Stimulated activated CD4-positive, alpha-beta T cell treated with anti-CD3 and anti-CD28 coated beads, TNF-alpha, amount 100 ng/mL, for 24 hours (primary cell): ENCODE measurements at places on chromosomes 13 and 19.

DNA sequence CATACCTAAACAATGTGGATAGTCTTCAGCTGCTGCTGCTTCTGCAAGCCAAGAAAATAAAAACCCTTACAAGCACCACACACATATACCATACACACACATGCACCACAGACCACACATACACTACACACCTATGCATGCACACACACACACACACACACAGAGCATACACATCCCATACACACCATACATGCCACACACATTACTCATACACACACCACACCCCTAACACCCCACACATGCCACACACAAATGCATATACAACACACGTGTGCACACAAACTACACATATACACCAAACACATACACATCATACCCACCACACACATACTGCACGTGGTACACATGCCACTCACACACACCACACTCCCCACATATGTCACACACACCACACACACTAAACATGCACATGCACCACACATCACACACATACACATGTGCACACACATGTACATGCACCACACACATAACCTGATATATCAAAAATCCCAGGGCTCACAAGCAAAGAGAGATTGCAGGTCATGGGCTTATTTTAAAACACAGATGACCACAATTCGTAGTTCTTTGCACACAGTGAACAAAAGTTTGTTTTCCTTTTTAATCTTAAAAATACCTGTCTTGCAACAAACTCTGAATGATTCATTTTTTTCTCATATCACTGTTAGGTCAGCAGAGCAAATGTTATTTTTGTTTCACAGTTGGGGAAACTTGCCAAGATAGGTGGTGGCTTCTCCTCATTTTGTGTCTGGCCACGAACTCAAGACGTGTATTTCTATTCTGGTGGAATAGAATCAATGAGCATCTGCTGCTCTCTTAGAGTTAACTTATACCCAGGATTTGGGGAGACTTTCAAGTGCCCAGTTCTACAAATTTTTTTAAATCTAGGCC is 456.6 kb downstream of the FGF9 start:
- no peak for DNase-seq

DNA sequence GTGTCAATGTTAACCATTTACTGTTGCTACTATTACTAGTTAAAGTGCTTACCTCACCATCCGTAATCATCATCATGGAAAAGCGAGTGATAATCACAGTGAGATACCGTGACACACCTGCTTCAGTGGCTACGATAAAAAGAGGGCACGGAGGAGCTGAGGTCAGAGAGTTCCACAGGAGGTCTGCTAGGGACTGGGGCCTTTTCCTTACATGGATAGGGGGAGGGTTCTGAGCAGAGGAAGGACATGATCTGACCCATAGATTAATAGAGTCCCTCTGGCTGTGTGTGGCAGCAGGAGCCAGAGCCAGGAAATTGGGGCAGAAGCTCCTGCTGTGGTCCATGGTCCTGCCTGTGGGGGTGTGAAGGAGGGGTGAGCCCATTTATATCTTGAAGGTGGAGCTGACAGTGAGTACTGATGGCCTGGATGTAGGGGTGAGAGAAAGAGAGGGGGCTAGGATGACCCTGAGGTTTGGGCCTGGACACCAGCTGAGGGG is 136.7 kb downstream of the SIPA1L3 start:
- DNase-seq: no peak

- DNase-seq: no peak
Measured at GRCh38 chr13:98420554-98421175, 156.2 kb downstream of the STK24 start.

DNA sequence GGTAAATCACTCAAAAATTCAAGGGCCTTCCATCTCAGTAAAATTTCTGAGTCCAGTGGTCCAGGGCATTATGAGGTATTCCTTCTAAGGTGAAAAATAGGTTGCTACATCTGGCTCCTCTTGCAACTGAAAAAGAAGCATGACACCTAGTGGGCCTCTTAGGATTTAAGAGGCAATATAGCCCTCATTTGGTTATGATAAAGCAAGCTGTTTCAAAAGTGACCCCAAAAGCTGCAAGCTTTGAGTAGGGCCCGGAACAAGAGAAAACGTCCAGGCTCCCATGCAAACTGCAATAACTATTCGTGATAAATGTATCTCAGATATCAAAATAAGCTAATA is 1910.2 kb upstream of the PRR20A start:
- DNase-seq: no peak

DNA sequence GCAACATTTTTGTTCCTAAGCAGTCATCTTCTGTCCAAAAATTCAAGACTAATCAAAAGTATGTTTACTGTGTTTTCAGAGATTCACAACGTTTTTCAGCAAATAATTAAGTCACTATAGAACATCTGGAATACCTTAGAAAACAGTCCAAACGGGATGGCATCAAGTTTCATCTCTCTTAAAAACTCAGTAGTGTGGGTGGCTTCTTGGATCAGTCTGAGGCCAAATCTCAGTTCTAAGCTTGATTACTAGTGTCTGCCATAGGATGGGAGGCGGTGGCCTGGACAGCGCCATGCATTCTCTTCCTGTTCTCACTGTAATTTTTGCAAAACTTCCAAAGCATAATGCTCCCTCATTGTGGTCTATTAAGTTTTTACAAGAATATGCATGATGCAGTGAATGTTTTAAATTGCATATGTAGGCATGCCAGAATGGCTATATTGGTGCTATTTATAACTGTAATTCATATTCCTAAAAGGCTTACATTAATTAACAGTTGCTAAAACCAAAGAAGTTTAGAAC is 37.1 kb downstream of the ANKRD10 start:
- DNase-seq: no peak

GRCh38 chr19:35069696-35070095 is 28.2 kb downstream of the HPN start:
- no peak for DNase-seq

- no peak for DNase-seq
Measured at GRCh38 chr19:37563518-37563917, 31.1 kb downstream of the ZNF571 start.

GRCh38 chr13:26988059-26988769 is 183.4 kb downstream of the USP12 start:
- no peak for DNase-seq

GRCh38 chr19:1955171-1956121 is 14.5 kb downstream of the CSNK1G2 start:
- no peak for DNase-seq

DNA sequence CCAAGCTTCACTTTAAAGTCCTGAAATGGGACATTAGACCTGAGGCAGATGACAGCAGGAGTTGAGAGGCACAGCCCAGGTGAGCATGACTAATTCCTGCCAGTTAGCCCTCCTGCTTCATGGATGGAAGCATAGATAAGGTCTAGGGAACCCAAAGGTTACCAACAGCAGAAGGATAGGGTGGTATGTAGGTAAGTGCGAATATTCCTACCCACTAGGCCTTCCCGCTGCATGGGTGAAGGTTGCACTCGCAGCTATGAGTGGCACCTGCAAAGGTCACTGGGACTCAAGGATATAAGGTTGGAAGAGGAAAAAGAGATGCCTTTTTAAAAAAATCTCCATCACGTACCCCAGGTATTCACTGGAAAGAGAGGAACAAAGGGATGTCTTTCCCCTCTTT is 12.2 kb upstream of the MLLT1 start:
- DNase-seq: no peak

DNA sequence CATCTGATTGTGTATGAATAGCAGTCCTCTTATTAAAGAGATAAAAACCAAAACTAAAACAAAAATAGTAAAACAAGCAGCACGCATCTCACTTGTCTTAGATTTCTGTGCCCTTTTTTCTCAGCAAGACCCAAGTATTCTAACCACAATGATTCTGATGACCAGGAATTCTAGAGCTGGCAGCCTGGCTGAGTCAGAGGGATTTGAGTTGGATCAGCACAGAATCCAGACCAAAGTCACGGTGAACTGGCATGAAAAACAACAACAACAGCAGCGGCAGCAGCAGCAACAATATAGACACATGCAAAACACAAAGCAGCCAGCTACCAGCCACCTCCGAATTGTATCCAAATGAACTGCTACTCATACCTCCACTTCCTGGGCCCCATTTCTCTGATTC is 360.5 kb downstream of the KCNRG start:
- no peak for DNase-seq

- no peak for DNase-seq
Measured at GRCh38 chr19:32630338-32630737, 44.6 kb downstream of the ANKRD27 start.

- DNase-seq: no peak
Measured at GRCh38 chr19:17743874-17744580, 7.2 kb upstream of the FCHO1 start.

GRCh38 chr13:61142506-61142905 is 273.1 kb downstream of the PCDH20 start:
- DNase-seq: no peak

GRCh38 chr13:67619995-67620380 is 389.9 kb upstream of the PCDH9 start:
- no peak for DNase-seq

DNA sequence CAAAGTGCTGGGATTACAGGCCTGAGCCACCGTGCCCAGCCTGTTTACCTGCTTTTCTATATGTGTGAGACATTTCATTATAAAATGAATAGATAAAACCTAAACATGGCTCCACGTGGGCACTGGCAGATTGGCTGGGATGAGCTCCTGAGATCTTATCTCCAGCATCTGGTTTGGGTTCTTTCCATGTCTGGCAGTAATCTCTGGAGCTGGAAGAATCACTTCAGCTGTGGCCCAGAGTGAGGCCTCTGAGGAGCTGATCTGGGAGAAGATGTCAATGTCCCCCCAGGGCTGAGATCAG is 5.5 kb upstream of the SULT2A1 start:
- no peak for DNase-seq

- DNase-seq: no peak
Measured at GRCh38 chr19:45293682-45294081, 29.0 kb downstream of the CKM start.

GRCh38 chr13:105463011-105463501 is 1072.4 kb downstream of the EFNB2 start:
- DNase-seq: no peak

DNA sequence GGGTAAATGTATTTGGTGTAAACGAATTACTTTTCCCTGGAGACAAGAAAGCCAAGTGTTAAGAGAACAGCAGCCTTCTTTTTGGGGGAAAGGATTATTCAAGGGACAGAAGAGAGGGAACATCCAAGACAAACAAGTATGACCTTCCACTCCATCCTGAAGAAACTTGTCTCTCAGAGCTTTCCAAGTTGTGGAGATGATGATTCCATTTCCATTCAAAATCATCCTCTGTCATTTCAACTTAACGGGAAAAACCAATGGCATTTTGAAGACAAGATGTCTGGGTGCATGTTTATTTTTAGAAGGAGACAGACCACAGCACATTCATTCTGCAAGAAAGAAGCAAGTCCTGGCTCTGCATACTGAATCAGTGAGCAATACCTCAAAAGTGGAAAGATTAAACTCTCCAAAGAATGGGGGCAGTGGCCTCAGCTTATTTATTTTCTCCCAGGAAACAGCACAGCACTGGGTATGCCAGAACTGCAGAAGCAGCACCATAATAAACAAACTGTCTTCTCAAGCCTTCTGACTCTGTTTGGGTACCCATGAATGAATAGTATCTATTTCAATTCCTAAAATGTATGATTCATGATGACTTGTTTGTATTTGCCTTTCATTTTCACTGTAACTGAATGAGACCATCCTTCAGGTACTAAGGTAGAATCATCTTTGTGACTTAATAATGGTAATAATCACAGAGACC is 541.0 kb downstream of the RFC3 start:
- no peak for DNase-seq

- DNase-seq: no peak
Measured at GRCh38 chr13:101231751-101232428, 184.4 kb downstream of the NALCN start.

DNA sequence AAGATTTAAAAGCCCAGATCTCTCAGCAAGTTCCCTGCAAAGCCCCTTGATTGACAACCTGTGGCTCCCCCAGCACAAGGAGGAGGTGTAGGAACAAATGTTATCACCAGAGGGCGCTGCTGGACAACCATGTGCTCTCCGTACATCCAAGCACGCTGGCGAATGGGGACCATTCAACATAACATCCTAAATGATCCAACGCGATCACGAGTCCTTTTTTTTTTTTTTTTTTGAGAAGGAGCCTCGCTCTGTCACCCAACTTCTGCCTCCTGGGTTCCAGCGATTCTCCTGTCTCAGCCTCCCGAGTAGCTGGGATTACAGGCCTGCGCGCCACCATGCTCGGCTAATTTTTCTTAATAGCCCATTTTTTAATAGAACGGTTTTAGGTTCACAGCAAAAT is 52.0 kb downstream of the NWD1 start:
- peak; percentile 48 for DNase-seq

DNA sequence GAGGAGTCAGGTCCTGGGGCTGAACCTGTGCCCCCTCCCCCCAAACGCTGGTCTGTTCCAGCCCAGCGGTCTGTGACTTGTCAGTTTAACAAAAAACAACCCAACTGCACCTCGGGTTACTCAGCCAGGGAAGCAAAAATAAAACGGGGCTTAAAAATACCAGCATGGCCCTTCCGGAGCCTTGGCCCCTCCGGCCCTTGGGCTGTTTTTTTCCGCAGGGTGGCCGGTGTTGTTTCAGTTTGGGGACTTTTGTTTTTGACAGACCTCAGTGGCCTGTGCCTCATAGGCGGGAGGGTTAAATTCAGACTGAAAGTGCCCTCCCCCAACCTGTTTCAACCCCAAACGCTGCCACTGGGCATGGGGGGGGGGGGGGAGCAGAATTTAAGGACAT is 4.0 kb downstream of the TCF3 start:
- no peak for DNase-seq

DNA sequence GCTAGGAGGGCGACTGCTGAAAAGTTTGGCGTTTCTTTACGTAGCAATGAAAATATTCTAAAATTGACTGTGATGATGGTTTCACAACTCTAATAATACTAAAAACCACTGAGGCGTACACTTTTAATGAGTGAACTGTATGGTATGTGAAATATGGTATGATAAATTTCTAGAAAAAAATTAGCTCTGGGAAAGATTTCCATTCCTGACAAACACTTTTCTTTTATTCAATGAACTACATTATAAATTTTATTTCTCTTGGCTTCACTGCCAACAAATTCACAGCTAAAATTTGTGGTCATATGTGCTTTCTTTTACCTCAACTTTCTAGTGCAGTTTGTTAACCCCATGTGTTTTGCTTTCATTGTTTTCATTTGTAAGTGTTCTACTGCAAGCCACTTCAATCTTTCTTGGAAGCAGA is 11.1 kb downstream of the ZC3H13 start:
- DNase-seq: no peak

GRCh38 chr13:31522396-31522795 is 216.9 kb upstream of the RXFP2 start:
- no peak for DNase-seq

DNA sequence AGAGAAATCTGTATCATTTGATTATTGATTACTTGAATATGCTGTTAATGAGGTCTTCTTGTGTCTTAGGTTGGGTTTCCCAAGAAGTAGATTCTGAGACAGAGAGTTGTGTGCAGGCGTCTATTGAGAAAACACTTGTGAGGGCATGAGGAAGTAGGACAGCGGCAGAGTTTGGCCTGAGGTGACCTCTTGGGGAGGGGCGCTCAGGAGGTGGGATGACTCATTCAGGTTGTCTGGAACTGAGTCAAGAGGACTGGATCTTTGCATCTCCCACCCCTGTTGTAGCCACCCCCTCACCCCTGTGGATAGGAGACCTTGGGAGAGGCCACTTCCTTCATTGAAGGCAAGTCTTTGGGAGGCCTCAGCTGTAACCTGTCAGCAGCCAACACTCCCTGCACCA is 35.2 kb upstream of the WDFY2 start:
- no peak for DNase-seq
